Smooth muscle cell of the coronary artery (primary cell): ENCODE measurements at places on chromosomes 7 and 10. TPM values are rescaled to one million over a fixed set of nuclear protein-coding genes. Genes with fewer than 3 reads are reported as not detected.

Gene DOCK1
- total RNA-seq = 76.4 and 100 TPM in 2 replicates

Gene TSPAN12
- 2.0 and 3.5 TPM in 2 replicates for total RNA-seq

Gene SPAM1
- total RNA-seq = not detected in 2 replicates

Gene EIF5AL1
- total RNA-seq = 0.35 and 0.38 TPM in 2 replicates

Gene UROS
- total RNA-seq = 30.8 and 74.2 TPM in 2 replicates

Gene LIPA
- total RNA-seq = 35.4 and 44.1 TPM in 2 replicates

Gene RBM20
- total RNA-seq = under 0.01 and 0.45 TPM in 2 replicates

Gene HKDC1
- total RNA-seq = 0.35 and 1.1 TPM in 2 replicates

Gene MGAM2
- not detected in 2 replicates for total RNA-seq
